ENCODE measurements at places on chromosomes 2 and 18.

- DNase-seq: no peak
Measured at GRCh38 chr2:43044093-43044681, 182.2 kb downstream of the ZFP36L2 start.

DNA sequence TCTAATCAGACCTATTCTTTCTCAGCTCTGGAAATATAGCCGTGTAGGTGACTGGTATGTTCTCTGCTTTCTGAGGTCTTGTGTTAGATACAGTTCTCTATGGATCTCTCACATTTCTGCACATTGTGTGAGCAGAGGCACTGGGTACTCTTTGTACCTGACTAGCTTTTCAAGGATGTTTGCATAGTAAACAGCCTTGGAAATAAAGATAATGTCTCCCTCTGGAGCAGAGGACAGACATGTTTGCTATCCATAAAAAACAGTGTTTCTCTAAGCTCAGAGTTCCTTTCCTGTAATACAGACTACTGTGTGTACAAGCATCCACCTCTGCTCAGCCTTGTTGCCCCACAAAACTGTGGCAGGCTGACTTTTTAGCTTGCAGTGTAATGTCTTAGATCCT, 279.2 kb downstream of the CTNNA2 start:
- no peak for DNase-seq

GRCh38 chr2:162509288-162509968, 165.5 kb downstream of the GCA start:
- DNase-seq: no peak

DNA sequence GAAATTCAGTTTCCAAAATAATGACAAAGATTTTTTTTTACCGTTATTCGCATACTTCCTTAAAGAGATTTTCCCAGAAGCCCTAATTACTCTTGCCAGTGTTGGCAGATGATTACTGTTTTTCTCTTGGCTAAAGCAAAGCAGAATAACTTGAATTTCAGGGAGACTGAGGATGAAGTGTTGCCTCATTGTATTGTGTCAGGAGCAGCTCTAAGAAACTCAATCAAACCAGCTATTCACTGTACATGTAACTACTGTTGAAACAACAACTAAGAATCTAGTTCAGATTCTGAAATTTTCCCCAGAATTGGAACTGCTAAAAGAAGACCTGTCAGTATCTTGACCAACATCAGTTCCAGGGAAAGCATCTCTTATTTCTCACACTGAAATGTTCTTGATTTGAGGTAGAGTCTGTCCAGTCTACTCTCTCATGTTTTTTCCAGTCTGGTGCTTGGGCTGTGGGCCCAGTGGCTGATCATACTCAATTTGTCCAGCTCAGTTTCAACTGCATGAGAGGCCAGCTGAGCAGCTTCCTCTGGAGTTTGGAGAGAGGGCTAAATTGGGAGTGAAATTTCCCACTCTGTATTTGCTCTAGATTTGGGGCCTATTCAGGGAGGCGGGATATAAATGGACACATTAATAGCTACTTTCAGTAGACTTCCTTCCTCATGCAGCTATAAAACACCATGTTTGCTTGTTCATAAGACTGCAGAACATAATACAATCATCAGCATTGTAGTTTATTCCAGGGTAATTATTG, 78.5 kb downstream of the PPP1R1C start:
- no peak for DNase-seq

DNA sequence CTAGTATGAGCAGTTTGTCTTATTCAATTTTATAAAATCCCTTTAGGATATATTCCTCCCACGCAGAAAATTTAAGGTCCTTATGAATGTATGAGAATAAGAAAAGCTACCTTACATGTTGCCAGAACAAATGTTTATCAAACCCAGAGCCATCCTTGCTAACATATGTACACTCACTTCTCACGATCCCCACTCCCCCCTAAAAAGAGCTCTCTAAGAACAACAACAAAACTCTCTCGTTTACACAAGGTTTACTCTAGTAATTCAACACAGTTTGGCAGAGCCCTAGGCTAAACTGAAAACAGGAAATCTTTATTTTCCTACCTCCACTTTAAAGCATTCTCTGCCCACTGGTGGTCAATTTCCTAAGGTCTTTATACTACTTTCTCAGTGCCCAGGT, 504.9 kb downstream of the ZEB2 start:
- no peak for DNase-seq

DNA sequence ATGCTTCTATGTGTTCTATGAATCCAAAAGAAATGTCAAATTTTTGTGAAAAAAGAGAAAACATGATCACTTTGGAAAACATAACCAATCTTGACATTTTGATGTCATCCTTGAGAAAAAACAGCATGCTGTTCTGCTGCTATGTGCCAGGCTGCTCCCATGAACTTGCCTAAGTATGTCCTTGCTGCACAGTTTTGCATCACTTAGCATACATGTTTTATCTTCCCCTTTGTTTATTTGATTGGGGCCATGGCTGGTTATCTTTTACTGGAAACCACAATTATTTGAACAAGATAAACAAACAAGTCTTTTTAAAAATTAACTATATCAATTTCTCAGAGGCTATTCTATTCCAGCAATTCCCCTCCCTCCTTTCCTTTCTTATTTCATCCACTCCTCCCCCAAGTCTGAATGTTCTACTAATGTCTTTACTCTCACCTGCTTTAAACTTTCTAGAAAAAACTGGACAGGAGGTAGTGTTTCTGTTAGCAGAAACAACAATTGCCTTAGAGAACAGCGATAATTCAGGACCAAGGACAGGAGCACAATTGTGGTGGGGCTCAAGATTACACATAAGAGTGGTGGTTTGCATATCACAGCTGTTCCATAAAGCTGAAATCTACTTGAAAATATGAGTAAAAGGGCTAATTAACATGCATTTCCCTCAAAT, 6.7 kb downstream of the AOX1 start:
- no peak for DNase-seq

DNA sequence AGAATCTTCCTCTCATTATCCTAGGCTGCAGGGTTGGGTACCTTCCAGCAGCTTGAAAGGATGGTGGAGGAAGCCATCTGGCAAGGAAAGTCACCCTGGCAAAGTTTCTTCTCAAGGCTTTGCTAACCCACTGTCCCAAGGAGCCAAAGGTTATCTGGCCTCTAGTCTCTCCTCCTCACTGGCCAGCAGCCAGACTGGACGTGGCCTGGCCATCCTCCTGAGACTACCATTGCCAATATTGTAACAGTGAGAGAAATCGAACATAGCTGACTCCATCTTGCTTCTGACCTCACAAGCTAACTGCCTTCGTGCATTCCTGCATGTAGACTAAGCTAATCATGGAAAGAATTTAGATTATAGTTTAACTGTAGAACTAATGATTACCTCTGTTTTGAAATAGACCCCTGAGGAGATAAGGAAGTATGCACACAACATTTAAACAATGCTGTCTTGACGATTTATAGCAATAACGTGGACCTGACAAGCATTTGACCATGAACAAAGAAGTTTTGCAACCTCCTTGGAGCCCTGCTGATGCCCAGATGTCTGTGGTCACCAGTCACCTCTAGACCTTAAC, 7.8 kb upstream of the ANXA4 start:
- DNase-seq: no peak

- DNase-seq: no peak
Measured at GRCh38 chr2:65420712-65421431, 11.5 kb downstream of the SPRED2 start.

GRCh38 chr18:12302391-12303147, 5.5 kb upstream of the TUBB6 start:
- DNase-seq: no peak
